CD4-positive, alpha-beta T cell treated with Interleukin-4 for 1 hour (primary cell): ENCODE measurements at places on chromosomes 7 and 10.

- DNase-seq = no peak
Measured at GRCh38 chr7:54987772-54988171, 31.0 kb upstream of the EGFR start.

GRCh38 chr10:32051926-32052325, 4.3 kb downstream of the KIF5B start:
- DNase-seq = no peak

DNA sequence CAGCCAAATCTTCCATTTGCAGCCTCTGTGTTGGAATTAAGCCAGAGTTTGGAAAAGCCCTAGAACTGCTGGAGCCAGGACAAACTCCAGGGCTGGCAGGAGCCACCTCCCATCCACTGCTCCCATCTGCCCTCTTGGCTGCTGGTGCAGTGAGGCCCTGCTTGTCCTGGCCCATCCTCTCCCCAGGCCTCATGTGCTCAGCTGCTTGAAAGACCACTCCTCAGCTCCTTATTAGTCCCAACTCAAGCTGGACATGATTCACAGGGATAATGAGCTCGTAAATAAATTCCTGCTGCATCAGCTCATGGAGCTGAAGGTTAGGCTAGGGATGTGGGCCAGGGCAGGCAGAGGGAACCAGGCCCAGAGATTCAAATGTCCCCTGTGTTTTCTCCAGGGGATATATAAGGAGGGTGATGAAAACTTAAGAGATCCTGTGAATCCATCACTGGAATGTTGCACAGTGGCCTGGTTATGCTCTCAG, 282.8 kb downstream of the RPS24 start:
- no peak for DNase-seq

- DNase-seq = no peak
Measured at GRCh38 chr10:35211390-35211789, 84.7 kb downstream of the CREM start.

DNA sequence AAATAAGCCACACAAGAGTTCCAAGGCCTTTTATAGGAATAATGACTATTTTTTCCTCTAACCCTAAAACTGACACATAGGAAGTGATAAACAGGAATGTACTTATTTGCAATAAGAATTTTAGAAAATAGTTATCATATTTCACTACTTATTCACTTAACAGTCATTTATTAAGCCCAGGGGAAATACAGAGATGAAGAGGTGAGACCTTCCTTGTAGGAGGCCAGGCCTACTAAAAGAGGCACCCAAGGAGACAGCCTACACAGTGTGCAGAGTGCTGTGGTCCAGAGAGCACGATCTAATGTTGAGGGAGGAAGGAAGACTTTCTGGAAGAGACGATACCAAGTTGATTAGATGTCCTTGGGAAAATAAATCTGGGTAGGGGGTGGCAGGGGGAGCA, 45.0 kb upstream of the PPP1R3C start:
- no peak for DNase-seq
